ENCODE measurements at places on chromosomes 6 and 20.

DNA sequence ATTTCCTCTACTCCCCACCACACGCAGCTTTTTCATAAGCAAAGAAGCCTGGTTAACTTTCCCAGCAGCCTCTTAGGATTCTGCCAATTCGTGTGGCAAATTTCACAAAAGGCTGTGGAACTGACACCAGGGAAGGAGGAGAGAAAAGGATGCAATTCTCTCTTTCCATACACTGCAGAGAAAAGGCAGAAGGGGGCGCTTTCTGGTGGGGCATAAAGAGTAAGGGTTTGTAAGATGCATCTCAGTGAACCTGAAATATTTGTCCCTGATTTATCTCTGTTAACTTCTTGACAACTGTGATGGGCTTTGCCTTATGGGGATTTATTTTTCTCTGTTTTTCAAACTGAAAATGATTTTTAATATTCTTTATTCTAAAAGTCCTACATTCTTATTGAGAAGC is 45.5 kb upstream of the GLP1R start:
- no peak for DNase-seq

DNA sequence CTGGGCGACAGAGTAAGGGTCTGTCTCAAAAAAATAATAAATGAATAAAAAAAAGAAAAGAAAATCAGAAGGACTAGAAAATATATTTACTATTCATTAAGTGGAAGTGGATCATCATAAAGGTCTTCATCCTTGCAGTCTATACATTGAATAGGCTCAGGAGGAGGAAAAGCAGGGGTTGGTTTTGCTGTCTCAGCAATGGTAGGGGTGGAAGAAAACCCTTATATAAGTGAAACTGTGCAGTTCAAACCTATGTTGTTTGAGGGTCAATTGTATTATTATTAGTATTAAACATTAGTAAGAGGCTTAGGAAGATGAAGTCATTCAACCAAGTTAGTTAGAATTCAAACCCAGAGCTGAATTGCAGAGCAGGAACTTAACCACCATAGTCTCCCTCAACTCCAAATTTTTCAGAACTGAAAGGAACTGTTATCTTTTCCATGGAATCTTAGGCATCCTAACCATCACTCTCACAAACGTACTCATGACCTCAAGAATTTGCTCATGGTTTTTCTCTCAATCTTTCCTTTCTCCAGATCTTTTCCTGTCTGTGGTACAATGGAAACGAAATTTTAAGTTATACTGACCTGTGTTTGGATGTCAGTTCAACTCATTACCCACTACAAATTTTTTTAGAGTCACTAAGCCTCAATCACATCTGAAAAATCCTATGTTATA is 7.7 kb upstream of the SMIM13 start:
- no peak for DNase-seq

- DNase-seq, result no peak
Measured at GRCh38 chr20:18144541-18145099, 7.0 kb downstream of the KAT14 start.

DNA sequence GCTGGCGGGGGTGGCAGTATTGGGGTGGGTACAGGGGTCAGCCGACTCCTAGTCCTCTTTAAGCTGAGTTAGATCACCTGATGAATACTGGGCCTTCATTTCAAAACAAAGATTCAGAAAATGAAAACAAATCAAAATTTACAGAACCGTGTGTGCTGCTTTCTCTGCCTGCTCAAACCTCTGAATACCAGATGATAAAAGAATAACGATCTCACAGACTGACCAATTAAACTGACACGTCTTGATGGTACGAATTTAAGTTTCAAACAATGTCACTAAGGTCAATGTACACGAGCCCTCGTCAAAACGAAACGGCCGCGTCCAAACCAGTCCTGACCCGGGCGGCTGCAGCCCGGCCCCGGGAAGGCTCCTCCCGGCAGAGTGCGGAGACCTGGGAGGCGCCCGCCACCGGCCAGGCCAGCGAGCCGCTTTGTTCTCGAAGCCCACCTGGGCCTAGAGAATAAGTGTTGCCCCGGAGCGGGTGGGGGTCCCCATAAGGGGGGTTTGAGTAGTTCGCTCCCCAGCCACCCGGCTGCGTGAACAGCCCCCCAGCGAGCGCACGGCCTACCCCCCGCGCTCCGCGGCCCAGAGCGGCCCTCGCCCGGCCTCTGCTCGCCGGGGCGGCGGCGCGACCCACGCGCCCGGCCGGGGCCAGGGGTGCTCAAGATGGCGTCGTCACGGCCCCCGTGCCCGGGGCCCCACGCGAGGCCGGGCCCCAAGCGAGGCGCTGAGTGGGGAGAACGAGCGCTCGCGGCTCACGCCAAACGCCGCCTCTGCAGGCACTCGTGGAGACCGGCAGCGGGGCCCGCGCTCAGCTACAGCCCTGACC is 728 bp downstream of the PSMA7 start:
- no peak for DNase-seq

DNA sequence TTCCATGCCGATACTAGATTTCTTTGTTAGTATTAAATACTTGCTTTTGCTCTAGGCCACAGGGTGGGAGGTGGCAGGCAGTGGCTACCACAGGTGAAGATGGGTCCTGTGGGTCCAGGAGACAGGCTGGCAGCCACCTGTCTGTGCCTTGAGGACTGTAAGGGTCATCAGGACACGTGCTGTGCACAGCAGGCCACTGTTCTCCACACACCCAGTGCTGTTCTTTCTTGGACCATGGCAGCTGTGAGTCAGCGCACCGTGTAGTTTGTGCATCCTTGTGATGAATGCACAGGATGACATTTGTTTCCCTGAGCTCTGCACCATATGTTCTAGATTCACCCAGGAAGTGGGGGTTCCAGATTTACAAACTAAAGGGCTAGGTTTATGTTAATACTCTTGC is 317.0 kb downstream of the ZFAND3 start:
- DNase-seq, result no peak

DNA sequence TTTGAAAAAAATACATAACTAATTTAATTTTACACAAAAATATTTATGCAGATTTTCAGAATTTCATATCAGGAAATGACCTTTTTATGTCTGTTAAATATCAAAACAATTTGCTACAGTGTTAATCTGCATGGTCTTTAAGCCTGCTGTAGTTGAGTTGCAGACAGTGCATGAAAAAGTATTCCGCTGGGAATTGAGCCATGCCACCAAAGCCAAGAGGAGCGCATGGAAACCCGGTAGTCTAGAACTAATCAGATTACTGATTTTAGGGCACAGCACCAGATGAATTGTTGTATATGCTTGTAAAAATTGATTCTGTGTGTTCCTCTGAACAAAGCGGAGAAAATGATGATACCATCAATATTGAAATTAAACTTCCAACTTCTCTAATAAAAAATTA is 34.3 kb upstream of the LAMP5 start:
- DNase-seq, result no peak

- peak; percentile 36 for DNase-seq
Measured at GRCh38 chr6:99270826-99271225, 78.6 kb downstream of the FAXC start.

All from head of caudate nucleus (tissue), 42 donors.